ENCODE measurements at places on chromosomes 1 and 21.

DNA sequence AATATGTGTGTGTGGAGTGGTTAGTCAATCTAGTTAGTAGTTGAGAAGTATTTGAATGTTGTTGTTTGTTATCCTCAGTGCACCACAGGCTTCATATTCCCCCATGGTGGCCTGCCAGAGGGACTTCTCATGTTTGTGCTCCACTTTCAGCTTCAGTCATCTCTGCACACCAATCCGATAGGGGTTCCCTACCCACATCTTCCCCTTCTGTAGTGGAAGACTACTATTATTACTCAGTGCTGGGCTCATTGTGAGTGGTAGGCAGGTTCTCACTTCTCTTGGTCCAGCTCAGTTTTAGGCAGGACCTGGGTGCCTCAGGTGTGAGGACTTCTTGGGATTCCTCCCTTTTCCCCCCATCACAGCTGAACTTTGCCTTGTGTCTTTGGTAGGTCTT, 14.2 kb downstream of the MT1HL1 start:
- no peak for DNase-seq

- no peak for DNase-seq
Observed at GRCh38 chr1:7526196-7526866, 244.8 kb upstream of the VAMP3 start.

GRCh38 chr1:184036517-184036949, 995 bp downstream of the COLGALT2 start:
- no peak for DNase-seq

- no peak for DNase-seq
Observed at GRCh38 chr1:155297384-155297783, 3.9 kb downstream of the PKLR start.

GRCh38 chr1:86389307-86389706, 6.8 kb downstream of the ODF2L start:
- no peak for DNase-seq

- no peak for DNase-seq
Observed at GRCh38 chr1:165871311-165872067, 44.1 kb downstream of the UCK2 start.

- no peak for DNase-seq
Observed at GRCh38 chr1:28417441-28417922, 47.9 kb downstream of the PHACTR4 start.

GRCh38 chr1:234525099-234525799, 46.3 kb upstream of the TARBP1 start:
- no peak for DNase-seq

- no peak for DNase-seq
Observed at GRCh38 chr1:22527122-22527521, 36.2 kb upstream of the EPHA8 start.

DNA sequence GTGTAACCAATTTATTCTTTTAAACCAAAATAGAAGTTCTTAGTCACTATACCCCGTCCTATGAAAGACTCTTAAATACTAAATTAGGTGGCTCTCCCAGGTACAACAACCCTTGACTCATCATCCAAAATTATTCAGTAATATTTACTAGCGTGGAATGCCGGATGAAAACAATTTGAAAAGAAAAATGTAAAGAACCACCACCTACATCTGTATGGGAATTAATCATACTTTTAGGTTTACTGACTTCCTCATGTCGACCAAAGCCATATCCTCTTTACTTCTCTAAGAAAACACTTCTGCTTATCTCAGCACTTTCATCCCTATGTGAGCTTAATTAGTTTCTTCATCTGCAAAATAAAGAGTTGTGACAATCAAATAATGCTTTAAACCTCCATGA, 139.6 kb downstream of the AKT3 start:
- DNase-seq, result no peak
